ENCODE measurements at places on chromosomes 1 and 21.

- no peak for DNase-seq
Observed at GRCh38 chr1:110208916-110209645, 1.0 kb upstream of the KCNC4 start.

DNA sequence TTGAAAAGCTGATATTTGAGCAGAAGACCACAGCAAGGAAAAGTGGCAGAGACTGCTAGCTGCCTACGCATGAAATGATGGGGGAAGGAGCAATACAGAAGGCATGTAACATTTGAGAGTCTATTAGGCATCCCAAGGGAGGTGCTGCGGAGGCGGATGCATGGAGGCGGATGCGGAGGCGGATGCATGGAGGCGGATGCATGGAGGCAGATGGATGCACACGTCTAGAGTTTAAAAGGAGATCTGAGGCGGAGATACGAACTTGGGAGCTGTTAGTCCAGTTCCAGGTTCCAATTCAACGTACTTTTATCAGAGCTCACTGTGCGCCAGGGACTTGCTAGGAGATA lies 744 bp upstream of the DDX20 start:
- DNase-seq: no peak

- peak; percentile 16 for DNase-seq
Observed at GRCh38 chr1:69055194-69055593, 512.5 kb upstream of the LRRC7 start.

DNA sequence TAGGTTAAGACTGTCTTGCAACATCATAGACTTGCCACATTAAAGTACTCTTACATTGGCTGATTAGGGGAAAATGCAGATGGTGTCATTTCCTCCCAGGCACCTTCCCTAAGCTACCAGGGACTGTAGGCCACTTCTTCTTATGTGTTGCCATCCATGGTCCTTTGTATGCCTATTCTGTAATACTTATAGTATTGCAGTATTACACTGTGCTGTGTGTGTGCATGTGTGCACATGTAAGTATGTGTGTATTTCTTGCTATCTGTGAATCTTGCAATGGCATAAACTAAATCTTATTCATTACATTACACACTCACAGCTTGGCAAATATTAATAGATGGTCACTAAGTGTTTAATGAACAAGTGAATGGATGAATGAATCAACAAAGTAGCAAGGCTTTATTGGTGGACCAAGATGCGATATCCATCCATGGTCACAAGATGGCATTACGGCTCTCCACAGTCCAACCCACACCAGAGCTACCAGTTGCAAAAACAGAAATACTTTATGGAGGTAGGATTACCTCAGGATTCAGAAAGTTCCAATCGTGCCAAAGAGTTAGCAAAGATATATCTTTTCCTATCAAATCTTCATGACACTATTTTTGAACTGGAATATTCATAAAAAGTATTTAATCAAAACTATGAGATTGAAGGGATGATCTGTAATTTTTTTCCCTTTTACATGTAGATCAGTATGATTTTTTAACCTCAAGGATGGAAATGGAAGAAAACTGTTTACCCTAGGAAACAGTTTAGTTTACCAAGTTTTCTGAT lies 160.2 kb downstream of the DENND1B start:
- peak; percentile 50 for DNase-seq

GRCh38 chr1:201886103-201886885 lies 2.4 kb upstream of the SHISA4 start:
- DNase-seq: no peak

DNA sequence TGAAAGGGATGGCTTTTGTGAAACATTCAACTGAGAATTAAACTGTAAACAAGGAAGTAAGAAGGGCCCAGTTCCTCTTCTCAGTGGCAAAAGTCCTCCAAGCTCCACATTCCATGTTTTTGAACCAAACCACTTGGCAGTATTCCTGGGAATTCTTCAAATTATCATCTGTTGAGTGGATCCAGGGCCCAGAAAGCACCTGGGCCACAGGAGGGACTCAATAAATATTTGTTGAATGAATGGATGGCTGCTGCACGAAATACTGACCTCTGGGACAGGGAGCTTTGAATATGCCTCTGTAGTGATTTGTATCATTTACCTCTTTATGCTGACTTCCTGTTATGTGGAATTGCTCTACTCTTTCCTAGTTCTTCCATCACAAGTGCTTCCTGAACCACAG lies 4.7 kb downstream of the SLC35F3 start:
- peak; percentile 98 for DNase-seq

DNA sequence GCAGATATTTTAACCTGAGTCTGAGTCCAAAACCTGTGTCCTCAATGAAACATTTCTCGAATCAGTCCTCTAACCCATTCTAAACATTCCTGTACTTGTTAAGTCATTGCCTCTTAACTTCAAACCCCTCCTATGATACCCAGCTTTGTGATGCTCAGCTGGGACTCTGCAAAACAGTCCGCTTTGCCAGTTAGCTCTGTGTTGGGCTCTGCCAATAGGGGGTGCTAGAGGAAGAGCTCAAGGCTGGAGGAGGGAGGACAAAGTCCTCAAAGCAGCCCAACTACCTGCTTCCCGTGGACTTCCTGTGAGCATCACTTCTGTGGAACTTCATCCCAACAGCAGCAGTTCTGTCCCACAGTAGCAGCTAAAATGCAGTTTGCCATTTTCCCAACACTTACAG lies 38.1 kb upstream of the SYT14 start:
- DNase-seq: no peak

DNA sequence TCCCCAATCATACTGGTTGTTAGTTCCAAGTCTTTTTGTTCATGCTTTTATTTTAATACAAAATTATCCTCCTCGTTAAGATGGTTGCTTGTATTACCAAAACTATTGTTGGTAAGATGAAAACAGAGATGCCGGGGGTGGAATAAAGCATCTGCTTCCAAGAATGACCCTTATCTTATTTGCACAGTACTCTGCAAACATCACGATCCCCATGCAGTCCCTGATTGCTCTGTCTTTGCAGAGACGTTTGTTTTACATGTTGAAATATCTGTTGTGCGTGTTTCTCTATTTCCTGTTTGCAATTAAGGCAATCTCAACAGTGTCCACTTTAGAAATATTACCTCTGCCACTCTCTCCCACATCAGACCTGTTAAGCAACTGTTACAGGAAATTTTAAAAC lies 141.3 kb upstream of the NCAM2 start:
- DNase-seq: no peak

GRCh38 chr1:108598340-108598739 lies 38.4 kb downstream of the EEIG2 start:
- DNase-seq: no peak

DNA sequence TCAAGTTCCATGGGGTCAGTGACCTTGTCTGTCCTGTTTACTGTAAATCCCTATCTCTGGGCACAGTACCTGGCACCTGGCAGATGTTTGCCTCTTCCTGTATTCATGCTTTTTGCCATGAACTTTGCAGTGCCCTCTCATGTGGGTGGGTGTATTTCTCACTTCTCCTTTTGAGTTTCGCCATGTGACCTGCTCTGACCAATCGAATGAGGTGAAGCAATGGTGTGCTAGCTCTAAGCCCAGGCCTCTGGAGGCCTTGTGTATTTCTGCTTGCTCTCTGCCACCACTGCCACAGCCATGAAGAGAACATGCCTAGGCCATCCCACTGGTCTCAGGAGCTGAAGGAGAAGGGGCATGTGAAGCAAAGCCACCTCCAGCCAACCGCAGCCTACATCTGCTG lies 185.5 kb upstream of the ZC3H12A start:
- no peak for DNase-seq

- DNase-seq: no peak
Observed at GRCh38 chr1:47646676-47647075, 208.8 kb downstream of the FOXD2 start.

GRCh38 chr1:7127322-7128075 lies 342.2 kb downstream of the CAMTA1 start:
- DNase-seq: peak; percentile 66

GRCh38 chr1:112797224-112797623 lies 82.1 kb upstream of the PPM1J start:
- DNase-seq: no peak

DNA sequence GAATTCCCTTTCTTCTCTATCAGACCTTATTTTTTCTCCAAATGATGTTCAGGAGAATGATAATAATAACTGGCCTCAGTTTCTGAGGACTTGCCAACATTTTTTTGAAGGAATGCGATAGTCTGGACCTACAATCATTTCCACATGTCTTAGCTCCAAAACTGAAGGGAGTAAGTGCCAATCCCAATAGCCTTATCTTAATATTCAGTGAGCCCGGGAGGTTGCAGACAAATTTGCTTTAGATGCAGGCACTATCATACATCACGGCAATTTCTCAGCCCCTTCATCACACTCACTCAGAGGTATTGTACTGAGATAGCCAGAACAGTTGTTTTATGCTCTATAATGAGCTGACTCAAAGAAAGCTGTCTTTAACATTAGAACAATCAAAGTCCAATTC lies 796.9 kb downstream of the ADGRL2 start:
- DNase-seq: no peak

DNA sequence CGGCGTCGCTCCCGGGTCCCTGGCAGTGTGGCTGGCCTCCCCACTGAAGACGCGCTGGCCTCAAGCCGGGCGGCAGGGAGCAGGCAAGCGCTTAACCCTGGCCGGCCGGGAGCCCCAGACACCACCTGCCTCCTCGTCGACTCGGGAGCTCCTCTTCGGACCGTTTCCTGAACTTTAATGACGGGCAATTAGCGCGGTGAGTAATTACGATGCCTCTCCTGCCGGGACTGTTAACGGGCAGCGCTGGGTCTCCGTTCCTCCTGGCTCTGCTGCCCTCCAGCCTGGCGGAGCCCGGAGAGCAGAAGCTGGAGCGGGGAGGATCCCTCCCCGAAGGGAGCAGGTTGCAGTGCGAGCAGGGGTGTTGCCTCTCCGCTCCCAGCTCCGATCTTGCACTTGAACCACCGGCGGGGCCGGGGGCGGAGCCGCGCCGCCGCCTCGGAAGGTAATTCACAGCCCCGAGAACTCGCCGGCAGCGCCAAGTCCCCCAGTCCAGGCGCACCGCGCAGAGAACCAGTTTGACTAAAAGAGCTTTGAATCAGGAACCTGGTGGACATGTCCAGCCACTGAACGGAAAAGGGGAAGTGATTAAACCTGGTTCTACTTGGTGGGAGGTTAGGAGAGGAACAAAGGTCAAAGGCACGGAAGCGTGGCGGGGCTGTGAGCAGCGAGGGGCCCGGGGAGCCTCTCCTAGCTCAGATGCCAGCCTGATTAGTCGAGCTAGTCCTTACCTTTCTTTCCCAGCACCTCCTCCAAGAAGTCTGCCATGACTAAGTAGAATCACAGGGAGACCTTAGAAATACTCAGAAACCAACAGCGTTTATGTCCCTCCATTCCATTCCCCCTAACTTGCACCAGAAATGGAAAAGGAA lies 18.3 kb upstream of the PLEKHA6 start:
- DNase-seq: peak; percentile 76

GRCh38 chr1:32516402-32516801 lies 22.8 kb upstream of the ZBTB8A start:
- DNase-seq: no peak

- DNase-seq: no peak
Observed at GRCh38 chr1:172140072-172140471, 280.4 kb upstream of the C1orf105 start.

GRCh38 chr1:27967884-27968466 lies 8.2 kb downstream of the XKR8 start:
- DNase-seq: no peak

- DNase-seq: no peak
Observed at GRCh38 chr1:248404024-248404423, 1.2 kb downstream of the OR2T1 start.

GRCh38 chr1:12436345-12436658 lies 181.7 kb downstream of the DHRS3 start:
- no peak for DNase-seq

GRCh38 chr1:89351597-89352311 lies 12.1 kb upstream of the GBP6 start:
- DNase-seq: no peak

DNA sequence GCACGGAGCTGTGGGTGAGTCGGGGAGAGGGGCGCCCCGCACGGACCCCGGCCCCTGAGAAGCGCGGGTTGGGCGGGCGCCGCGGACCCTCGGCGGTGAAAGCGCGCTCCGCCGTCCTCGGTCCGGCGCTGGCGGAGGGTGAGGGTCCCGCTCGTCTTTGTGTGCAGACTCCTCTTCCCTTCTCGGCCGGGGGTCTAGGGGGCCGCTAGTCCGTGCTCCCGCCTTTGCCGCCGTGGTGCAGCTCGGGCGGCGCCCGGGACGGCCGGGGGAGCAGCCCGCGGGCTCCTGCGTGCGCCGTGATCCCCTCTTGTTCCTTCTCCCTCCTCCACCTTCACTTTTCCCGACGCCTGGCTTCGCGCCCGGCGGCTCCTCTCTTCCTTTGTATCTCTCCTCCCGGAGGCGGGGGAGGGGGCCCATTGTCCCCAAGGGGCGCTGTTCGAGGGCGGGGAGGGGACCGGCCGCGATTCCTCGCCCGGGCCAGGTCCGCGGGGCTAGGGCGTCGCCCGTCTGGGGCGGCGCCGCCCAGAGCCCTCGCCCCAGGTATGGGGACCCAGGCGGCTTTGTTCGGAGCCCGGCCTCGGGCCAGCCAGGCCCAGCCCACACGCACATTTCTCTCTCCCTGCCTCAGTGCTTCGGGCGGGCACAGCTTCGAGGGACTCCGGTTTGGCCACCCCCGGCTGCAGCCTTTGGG lies 519 bp downstream of the FNBP1L start:
- no peak for DNase-seq

- DNase-seq: no peak
Observed at GRCh38 chr1:99004861-99005442, at the start of gene PLPPR5. Gene PLPPR5 (minus strand): TSS chr1:99004861. CDS start chr1:99004671, 190 bp downstream.

- DNase-seq: peak; percentile 77
Observed at GRCh38 chr1:118136187-118136941, 48.7 kb downstream of the SPAG17 start.

- no peak for DNase-seq
Observed at GRCh38 chr1:116835161-116835560, 74.6 kb upstream of the PTGFRN start.

DNA sequence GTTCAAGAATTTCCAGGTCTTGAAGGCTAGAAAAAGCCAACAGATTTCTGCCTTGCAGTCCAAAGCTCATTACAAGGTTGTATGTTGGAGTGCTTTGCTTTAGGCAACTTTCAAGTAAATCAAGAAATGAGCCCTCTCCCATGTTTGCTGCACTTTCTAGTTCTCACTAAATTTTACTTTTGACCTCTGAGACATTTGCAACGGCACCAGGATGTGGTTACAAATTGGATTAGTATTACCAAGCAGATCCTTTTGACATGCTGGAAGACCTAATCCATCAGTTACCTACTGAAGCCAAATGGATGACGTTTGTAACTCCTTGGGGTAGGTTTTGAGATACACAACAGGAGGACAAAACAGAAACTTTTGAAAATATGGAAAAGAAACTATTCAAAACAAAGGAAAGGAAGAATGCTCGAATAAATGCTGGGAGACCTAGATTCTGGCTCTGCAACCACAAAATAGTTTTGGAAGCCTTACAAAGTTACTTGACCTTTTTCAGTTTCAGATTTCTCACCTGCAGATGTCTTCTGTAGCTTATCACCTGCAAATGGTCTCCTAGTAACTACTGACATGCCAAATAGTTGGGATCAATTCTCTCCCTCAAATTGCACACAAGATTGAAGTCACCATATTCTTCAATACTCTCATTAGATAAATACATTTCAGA lies 251.7 kb upstream of the ADGRL2 start:
- no peak for DNase-seq
